ENCODE measurements at places on chromosomes 4 and X.

GRCh38 chrX:8868906-8869305, 67.7 kb upstream of the FAM9A start:
- DNase-seq: no peak

GRCh38 chrX:151859481-151859880, 53.2 kb upstream of the MAGEA4 start:
- DNase-seq: no peak

GRCh38 chr4:102564399-102565059, 63.4 kb downstream of the NFKB1 start:
- no peak for DNase-seq

DNA sequence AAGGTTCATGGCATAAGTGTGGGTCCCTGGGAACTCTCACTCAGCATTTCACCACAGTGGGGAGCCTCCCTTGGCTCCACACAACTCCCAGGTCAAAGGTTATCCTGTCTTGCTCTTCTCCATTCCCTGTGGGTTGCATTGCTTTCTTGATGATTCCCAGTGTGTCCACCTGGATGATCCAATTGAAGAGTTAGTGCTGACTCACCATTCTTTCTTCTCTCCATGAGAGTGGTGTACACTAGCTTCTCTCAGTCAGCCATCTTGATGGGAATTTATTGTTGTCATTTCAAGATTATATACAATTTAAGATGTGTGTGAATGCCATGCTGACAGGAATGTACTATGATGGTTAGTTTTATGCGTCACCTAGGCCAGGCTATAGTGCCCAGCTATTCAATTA, 25.6 kb upstream of the C4orf17 start:
- DNase-seq: no peak

- no peak for DNase-seq
Observed at GRCh38 chr4:832536-832935, 6.6 kb upstream of the CPLX1 start.

GRCh38 chr4:4427121-4427870, 40.4 kb downstream of the NSG1 start:
- DNase-seq: no peak

GRCh38 chrX:102651242-102652011, at the start of gene GPRASP1:
GPRASP1 (plus strand) TSS chrX:102651483; CDS start chrX:102653914, 2,431 bp downstream.
- DNase-seq: no peak

DNA sequence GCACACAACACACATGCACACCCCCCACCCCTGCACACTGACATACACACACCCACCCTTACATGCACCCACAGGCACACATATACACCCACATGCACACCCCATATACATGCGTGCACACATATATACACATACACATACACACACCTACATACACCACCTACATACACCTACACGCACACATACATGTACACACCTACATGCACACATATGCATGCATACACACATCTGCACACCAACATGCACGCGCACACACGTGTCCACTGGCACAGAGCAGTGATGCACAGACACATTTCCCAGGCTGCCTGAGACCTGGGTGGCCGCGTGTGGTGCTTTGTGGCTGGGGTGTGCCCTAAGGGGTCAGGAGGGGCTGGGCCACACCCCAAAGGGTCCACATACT, 31.7 kb downstream of the FGFRL1 start:
- DNase-seq: no peak

DNA sequence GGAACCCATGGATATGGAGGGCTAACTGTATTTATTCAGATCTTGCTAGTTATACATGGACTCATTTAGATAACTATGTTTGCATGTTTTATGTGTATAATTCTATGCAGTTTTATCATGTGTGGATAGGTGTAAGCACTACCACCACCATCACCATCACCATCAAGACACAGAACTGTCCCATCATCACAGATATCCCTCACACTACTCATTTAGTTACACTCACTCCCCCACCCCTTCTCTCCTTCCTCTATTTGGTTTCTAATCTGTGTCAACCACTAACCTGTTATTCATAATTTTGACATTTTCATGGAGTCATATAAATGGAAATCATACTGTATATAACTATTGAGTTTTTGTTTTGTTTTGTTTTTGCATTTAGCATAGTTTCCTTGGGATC, 43.7 kb downstream of the STAG2 start:
- DNase-seq: no peak

- no peak for DNase-seq
Observed at GRCh38 chr4:2497931-2498330, 29.0 kb downstream of the RNF4 start.
